ENCODE measurements at places on chromosomes 3 and 15. TPM values are rescaled to one million over a fixed set of nuclear protein-coding genes. Genes with fewer than 3 reads are reported as not detected.

GRCh38 chr15:73560501-73561117 is 72.6 kb downstream of the NPTN start:
- DNase-seq = no peak

The RETNLB gene
- total RNA-seq = not detected

GRCh38 chr3:123627673-123628670 is 43.1 kb upstream of the HACD2 start:
- no peak for DNase-seq

The FSIP1 gene
- total RNA-seq = 0.35 TPM

- DNase-seq = peak; percentile 47
These were observed 31.5 kb downstream of the KCNAB1 start for GRCh38 chr3:156151824-156152428.

DNA sequence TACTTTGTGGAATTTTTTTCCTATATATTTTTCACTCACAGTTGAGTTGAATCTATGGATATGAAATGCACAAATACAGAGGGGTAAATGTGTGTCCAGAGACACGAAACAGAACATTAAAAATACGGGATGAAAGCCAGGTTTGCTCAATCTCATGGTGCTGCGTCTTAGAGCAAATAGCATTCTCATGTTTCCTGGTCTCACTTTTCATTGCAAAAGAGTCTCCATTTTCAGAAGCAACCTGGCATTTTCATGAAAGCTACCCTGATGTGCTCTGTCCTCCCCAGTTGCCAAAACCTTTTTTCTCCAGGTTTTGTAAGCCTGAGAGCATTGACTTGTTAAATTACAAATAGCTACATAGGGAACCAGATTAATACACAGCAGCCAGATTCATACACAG is 49.5 kb upstream of the MBNL1 start:
- DNase-seq = no peak

The PARP3 gene
- 12.4 TPM for total RNA-seq

The PRR20G gene
- total RNA-seq = not detected

- no peak for DNase-seq
These were observed 3.1 kb downstream of the CIDEC start for GRCh38 chr3:9876991-9877390.

The GPR62 gene
- not detected for total RNA-seq

DNA sequence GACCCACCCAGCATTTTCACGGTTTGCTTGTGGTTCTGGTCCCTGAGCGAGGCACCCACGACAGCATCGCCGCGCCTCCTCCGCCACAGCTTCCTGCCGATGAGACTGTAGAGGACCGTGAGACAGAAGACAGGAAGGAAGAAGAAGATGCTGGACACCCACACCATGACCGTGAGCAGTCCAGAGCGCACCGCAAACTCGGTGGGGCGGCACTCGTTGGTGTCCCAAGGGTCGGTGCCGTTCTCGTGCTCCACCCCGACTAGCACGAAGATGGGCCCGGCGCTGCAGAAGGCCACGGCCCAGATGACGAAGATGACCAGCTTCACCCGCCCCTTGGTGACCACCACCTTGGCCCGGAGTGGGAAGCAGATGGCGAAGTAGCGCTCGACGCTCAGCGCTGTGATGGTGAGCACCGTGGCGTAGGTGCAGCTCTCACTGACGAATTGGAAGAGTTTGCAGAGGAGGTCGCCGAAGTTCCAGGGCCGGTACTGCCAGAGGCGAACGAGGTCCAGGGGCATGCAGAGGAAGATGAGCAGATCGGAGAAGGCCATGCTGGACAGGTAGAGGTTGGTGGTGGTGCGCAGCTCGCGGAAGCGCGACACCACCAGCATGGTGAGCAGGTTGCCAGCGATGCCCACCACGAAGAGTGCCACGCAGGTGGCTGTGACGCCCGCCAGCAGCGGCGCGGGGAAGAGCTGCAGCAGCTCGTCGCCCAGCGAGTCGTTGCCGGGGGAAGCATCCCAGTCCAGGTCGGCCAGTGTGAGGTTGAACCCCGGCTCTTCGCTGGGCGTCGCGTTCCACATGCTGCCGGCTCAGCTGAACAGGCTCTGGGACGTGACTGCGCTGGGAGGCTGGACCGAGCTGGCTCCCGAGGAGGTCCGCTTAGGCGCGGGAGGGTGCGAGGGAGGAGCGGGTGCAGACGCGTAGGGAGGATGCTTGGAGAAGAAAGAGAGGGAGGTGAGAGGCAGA is at the start of gene GHSR:
TSS of gene GHSR (minus strand) at position 846 of the 969 bp plus-strand sequence. CDS start at position 803, 43 bp downstream.
- no peak for DNase-seq

- DNase-seq = no peak
These were observed 199.1 kb downstream of the FOXP1 start for GRCh38 chr3:71384388-71384787.

The BCL2A1 gene
- 25.9 TPM for total RNA-seq

GRCh38 chr3:45187694-45188141 is 38.4 kb downstream of the TMEM158 start:
- no peak for DNase-seq

The TEX55 gene
- total RNA-seq = not detected

All from T-cell (primary cell).